Endothelial cell of umbilical vein (primary cell): ENCODE measurements at places on chromosomes 5 and 9. TPM values are rescaled to one million over a fixed set of nuclear protein-coding genes. Genes with fewer than 3 reads are reported as not detected.
A peak's percentile ranks its signal among the peaks of the same experiment; 100 is the strongest.

The SYK gene
- not detected in 2 replicates for total RNA-seq

The NMUR2 gene
- total RNA-seq = not detected in 2 replicates

The EPB41L4B gene
- 0.15 and 0.23 TPM in 2 replicates for total RNA-seq

The ITK gene
- not detected in 2 replicates for total RNA-seq

The CATSPER3 gene
- 0.71 TPM in 1 of 2 replicates, not detected in the other for total RNA-seq

The RFX3 gene
- total RNA-seq = 10.5 and 13.7 TPM in 2 replicates

The ABCA1 gene
- 6.6 and 9.8 TPM in 2 replicates for total RNA-seq

The PCDHGA7 gene
- total RNA-seq = 1.5 and 1.8 TPM in 2 replicates

The ELAVL2 gene
- 0.18 and 0.20 TPM in 2 replicates for total RNA-seq

The PCDHGB3 gene
- 1.7 and 2.0 TPM in 2 replicates for total RNA-seq

The PCDHGA10 gene
- 4.4 and 5.8 TPM in 2 replicates for total RNA-seq

The UNC13B gene
- total RNA-seq = 44.2 and 46.2 TPM in 2 replicates

GRCh38 chr5:78490709-78491485 lies 130.5 kb downstream of the SCAMP1 start:
- H3K36me3 ChIP-seq = peaks cover 11% of the 10 kb centered on the region
- H3K27ac ChIP-seq = no peak overlapping the region
- H3K4me3 ChIP-seq = no peak overlapping the region
- no peaks in the 10 kb centered on the region for H3K27me3 ChIP-seq

DNA sequence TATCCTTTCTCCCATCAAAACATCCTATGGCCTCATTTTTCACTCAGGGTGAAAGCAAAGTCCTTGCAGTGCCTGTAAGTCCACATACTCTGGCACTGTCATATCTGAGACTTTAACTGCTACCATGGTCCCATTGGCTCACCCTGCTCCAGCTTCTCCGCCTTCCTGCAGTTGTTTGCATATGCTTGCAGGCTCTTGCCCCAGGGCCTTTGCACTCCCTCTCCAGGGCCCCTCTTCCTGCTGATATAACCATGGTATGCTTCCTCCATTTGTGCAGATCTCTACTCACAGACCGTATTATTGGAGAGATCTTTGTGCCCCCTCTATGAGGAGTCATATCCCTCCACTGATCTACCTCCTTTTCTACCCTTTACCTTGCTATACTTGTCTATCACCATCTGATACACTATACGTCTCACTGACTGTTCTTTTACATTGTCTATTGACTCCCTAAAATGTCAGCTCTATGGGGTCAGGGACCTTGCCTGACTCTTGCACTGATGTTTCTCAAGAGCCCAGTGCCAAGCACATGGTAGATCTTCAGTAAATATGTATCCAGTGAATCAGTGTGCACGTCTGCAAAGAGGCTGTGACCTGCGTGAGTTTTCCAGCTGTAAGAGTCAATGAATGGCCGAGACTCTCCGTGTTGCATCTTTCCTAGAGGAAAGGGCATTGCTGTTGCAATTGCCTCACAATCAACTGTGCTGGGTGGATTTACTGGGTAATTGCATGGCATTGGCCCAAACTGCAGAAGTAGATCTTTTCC lies 81.7 kb upstream of the CPEB4 start:
- H3K36me3 ChIP-seq = no peaks in the 10 kb centered on the region
- H3K4me1 ChIP-seq = no peaks in the 10 kb centered on the region
- no peak for DNase-seq

- no peak for DNase-seq
- peak overlapping the region; percentile 31 for H3K27ac ChIP-seq
- peaks cover 57% of the 10 kb centered on the region for H3K4me1 ChIP-seq
- no peaks in the 10 kb centered on the region for H3K27me3 ChIP-seq
- H3K36me3 ChIP-seq = no peaks in the 10 kb centered on the region
These were observed 9.2 kb upstream of the EGFL7 start for GRCh38 chr9:136653323-136654079.

DNA sequence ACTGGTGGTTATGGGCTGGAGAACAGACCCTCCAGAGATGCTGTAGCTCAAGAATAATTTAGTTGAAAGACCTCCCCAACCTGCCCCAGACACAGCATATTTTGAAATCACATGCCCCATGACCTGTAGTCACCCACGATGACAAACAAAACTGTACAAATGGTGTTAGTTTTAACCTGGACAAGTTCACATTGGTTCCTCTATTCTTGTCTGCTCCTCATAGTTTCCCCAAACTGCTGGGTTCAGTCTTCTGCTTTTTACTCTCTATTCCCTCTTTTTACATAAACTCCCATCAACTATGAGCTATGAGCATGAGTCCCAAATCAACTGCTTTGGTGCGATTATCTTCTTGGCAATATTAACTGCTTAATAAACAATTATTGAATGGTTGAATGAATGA lies 365.3 kb upstream of the CLINT1 start:
- H3K27ac ChIP-seq = no peak overlapping the region
- no peak for DNase-seq
- H3K27me3 ChIP-seq = no peaks in the 10 kb centered on the region
- H3K4me1 ChIP-seq = no peaks in the 10 kb centered on the region
- H3K4me3 ChIP-seq = no peak overlapping the region

- no peak overlapping the region for H3K27ac ChIP-seq
- peaks cover 21% of the 10 kb centered on the region for H3K4me1 ChIP-seq
- no peaks in the 10 kb centered on the region for H3K36me3 ChIP-seq
- H3K27me3 ChIP-seq = no peaks in the 10 kb centered on the region
These were observed 266.0 kb upstream of the PTGER4 start for GRCh38 chr5:40413743-40414142.

GRCh38 chr5:68459810-68460139 lies 244.2 kb downstream of the PIK3R1 start:
- no peak overlapping the region for H3K4me3 ChIP-seq
- no peak overlapping the region for H3K27ac ChIP-seq
- H3K4me1 ChIP-seq = peaks cover 4% of the 10 kb centered on the region
- H3K36me3 ChIP-seq = no peaks in the 10 kb centered on the region

DNA sequence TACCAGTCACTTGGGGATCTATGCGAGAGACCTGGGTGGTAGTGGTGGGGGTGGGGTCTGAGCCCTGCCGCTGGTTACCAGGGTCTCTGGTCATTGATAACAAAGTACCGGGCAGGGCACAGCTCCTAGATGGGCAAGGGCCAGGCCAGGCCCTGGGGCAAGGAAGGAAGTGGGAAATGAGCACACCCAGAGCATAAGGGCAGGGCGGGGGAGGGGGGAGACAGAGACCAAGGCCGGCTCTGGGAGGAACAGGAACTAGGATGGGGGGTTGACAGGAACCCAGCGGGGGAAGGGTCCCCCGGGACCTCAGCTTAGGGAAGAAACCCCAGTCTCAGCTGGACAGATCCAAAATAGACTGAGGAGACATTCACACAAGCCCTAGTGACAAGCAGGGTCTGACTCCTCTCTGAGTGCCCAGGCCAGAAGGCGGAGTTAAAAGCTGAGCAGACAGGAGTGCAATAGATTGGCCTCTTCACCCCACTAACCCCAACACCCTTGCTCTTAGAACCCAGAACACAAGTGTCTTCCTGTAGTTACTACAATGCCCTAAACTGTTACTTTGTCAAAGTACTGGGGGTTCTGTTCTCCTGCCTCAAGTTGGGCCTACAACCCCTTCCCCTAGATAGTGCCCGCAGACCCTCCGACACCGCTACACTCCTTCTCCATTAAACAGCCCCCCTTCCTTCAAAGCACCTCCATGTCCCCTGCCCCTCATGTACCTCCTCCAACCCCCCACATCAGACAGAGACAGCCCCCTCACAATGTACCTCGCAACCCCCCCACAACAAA lies 628 bp downstream of the ATOSB start:
- no peaks in the 10 kb centered on the region for H3K36me3 ChIP-seq
- peak; percentile 47 for DNase-seq
- H3K27me3 ChIP-seq = no peaks in the 10 kb centered on the region
- peaks cover 44% of the 10 kb centered on the region for H3K4me1 ChIP-seq
- H3K4me3 ChIP-seq = peak overlapping the region; percentile 37

GRCh38 chr9:134455934-134456755 lies 129.9 kb downstream of the RXRA start:
- peak; percentile 96 for DNase-seq
- H3K27ac ChIP-seq = peak overlapping the region; percentile 99
- peak overlapping the region; percentile 30 for H3K4me3 ChIP-seq
- H3K4me1 ChIP-seq = peaks cover 19% of the 10 kb centered on the region
- H3K27me3 ChIP-seq = no peaks in the 10 kb centered on the region
- no peaks in the 10 kb centered on the region for H3K36me3 ChIP-seq

GRCh38 chr9:120729791-120730241 lies 15.5 kb upstream of the MEGF9 start:
- H3K4me1 ChIP-seq = peaks cover 15% of the 10 kb centered on the region
- no peak overlapping the region for H3K27ac ChIP-seq
- no peaks in the 10 kb centered on the region for H3K27me3 ChIP-seq
- no peak for DNase-seq

DNA sequence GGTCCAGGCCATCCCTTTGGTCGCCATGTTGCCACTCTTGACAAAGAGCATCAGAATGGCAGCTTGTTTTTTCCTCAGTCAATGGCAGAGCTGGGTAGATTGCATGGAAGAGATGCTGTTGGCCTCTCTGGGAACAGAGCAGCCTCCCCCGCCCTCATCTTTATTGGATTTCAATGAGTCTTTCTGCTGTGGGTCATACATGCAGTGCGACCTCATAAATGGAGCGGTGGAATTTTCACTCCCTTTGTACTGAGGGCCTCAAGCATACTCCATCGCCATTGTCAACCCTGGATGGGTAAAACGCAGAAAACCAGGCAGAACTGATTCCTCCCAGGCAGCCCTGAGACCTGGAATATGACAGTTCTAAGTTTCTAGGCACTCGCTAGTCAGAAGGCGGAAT lies 71.8 kb downstream of the ZNF618 start:
- H3K27ac ChIP-seq = no peak overlapping the region
- H3K4me1 ChIP-seq = peaks cover 15% of the 10 kb centered on the region
- no peaks in the 10 kb centered on the region for H3K27me3 ChIP-seq
- no peak overlapping the region for H3K4me3 ChIP-seq
